ENCODE measurements at places on chromosomes 5 and 9.

DNA sequence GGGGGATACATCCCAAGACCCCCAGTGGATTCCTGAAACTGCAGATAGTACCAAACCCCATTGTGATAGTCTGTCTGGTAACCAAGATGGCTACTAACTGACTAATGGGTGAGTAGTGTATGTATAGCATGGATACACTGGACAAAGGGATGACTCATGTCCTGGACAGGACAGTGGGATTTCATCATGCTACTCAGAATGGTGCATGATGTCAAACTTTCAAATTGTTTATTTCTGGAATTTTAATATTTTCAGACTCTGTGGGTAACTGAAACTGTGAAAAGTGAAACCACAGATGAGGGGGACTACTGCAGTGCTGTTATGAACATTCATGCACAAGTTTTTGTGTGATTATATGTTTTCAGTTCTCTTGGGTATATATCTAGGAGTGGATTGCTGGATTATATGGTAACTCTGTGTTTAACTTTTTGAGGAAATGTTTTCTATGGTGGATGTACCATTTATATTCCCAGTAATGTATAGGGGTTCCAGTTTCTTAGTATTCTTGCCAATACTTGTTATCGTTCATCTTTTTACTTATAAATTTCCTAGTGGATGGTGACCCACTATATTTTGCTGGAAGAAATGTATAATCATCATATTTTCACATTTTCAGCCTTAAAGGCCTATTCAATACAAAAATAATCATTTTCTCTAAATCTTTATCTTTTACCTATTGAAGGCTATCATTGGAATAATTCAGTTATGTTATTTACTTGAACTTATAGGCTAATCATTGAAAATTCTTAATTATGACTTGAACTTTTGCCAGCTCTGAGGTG, 140.9 kb downstream of the NR3C1 start:
- no peak for DNase-seq

GRCh38 chr5:1059884-1060263, 51.3 kb downstream of the NKD2 start:
- DNase-seq, result no peak

- no peak for DNase-seq
Observed at GRCh38 chr5:33679791-33680190, 212.0 kb downstream of the ADAMTS12 start.

- DNase-seq, result no peak
Observed at GRCh38 chr9:33044677-33045282, 19.7 kb downstream of the DNAJA1 start.

- DNase-seq, result no peak
Observed at GRCh38 chr5:111820072-111820471, 63.1 kb upstream of the NREP start.

DNA sequence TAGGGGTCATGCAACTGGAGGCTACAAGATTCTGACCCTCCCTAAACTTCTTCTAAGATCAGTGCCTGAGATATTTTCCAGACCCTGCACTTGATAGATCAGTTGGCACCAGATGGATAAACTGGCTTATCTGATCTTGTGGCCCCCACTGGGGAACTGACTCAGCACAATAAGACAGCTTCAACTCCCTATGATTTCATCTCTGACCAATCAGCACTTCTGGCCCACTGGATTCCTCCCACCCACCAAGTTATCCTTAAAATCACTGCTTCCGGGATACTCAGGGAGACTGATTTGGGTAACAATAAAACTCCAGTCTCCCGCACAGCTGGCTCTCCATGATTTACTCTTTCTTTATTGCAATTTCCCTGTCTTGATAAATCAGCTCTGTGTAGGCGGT, 2180.4 kb upstream of the WWC1 start:
- DNase-seq, result no peak

DNA sequence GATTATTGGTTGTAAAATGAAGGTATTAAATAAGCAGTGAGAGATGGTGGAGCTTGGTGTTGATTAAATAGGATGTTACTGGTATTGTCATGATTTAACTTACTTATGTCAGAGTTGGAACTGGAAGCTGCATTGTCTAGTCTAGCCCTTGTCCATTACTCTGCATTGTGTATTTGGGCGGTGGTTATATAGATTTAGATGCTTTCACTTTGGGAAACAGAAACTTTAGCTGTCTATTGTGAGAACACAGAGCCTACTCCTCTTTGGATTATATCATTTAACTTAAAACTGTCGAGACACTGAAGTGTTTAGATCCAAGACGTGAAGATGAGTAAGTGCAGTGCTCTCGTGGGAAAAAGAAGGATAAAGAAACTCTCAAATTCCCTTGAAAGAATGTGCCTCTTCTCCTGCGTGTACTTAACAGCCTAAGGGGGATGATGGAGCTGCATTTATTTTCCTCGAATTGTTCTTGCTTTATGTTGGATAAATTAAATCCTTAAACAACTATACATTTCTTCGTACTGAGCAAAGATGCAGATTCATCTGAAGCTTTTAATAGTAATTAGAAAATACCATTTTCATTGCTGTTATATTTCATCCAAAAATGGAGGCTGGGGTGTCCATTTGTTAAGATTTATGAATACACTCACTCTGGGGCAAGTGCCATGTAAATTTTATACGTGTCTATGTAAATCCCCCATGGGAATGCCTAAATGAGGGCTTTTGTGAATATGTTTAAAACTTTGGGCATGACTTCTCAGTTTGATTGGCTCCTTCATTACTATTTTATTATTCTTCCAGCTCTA, 21.6 kb downstream of the FBXL7 start:
- DNase-seq, result no peak

GRCh38 chr9:114574438-114574837, 13.1 kb upstream of the ATP6V1G1 start:
- DNase-seq, result no peak

DNA sequence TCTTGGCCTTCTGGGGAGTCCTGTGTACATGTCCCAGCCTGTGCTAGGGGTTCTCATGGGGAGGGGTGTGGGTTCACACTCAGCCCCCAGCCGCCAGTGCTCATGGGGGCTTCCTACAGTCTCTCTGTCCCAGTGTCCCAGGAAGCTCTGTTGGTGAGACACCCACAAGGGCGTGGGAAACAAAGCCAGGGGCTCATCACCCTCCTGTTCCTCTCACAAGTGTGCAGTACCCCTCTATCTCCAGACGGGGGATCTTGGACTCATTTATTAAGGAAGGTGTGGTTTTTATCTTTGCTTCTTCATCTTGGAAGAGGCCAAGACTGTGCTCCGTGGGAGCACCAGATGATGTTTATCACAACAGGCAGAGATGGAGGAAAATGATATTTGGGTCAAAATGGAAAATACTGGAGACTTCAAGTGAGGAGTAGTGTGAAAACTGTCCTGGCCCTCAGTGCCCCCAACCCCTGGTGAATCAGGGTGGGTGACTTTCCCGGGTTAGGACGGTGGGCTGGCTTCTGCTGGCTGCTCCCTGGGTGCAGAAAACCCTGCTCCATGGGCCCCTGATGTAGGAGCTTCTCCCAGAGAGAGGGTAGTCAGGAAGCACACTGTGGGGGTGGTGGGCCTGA, 15.2 kb downstream of the TMEM171 start:
- DNase-seq, result no peak

GRCh38 chr5:57776035-57776434, 293.4 kb upstream of the ACTBL2 start:
- no peak for DNase-seq

GRCh38 chr9:133769511-133770075, 31.4 kb upstream of the SARDH start:
- DNase-seq, result no peak

GRCh38 chr5:169531631-169532030, 51.9 kb upstream of the SPDL1 start:
- DNase-seq, result no peak

DNA sequence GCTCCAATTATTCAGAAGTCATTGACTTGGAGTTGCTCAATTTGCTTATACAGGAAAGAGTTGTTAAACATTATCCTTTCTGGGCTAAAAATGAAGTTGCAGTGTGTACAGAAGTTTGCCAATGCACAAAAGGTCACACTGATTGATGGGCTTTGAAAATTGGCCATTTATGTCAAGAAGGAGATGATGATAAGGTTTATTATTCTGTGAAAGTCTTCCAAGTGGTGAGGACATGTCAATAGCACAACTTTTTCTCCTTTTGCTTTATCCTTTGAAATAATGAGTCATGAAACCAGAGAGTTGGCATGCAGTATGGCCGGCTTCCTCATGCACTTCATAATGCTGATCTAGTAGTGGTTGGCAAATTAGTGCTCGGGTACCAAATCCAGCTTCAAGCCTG, 848.5 kb upstream of the WWC1 start:
- DNase-seq, result no peak

DNA sequence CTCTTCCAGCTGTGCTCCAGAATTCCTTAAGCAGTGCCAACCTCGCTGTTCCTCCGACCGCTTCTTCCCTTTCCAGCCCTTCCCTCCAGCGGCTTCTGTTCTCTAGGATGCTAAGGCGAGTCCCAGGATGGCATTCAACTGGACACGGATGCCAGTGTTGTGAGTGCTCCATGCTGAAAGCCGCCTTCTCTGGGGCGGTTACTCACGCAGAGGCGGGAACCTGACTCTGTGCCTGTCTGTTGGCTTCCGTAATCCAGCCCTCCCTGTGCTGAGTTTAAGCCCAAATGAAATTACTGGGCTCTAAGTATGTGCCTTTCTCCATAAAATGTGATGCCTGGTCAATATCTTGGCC, 20.2 kb downstream of the COL5A1 start:
- DNase-seq, result no peak

GRCh38 chr9:76459694-76460635, 983 bp downstream of the GCNT1 start:
- DNase-seq, result no peak

DNA sequence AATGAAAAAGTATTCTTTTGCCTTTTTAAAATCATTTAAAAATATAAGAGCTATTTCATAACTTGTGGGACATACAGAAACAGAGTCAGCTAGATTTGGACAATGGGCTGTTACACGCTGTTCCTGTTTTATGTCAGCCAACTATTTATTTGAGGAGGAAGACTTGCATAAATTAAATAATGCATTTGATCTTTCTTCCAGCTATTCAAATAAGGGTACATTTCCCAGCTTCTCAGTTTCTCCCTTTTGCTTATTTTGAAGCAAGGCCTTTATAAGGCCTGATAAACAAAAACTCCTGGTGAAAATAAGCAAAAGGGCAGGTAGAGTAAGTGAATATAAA, 6.5 kb downstream of the STOM start:
- DNase-seq, result no peak

- DNase-seq, result no peak
Observed at GRCh38 chr5:114243281-114243971, 118.4 kb upstream of the KCNN2 start.

DNA sequence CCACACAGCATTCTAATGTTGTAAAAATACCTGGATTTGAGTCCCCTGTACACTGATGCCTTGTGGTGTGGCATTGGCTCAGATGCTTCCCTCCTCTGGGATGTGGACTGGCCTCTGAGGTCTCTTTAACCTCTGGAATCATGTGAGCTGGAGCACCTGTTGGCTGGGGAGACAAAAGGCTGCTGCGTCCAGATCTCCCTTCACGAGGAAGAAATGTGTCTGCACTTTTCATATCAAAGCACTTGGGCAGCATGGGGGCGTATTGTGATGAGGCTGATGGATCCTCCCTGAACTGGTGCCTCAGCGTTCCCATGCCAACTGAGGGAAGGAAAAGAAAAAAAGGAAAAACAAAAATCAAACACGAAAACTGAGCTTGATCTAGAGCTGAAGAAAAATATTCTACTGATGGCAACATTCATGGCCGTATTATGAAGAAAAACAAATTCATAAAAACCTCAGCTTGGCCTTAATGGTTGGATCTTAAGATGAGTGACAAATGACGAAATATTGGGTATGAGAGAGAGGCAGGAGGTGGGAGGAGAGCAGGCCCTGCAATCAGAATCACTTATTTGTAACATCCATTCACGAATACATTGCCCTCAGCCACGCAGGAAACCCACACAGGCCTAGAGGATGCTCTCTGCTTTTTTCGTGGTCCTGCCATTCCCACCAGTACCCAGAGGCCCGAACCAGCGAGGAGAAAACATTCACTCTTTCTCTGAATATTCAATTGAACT, 26.2 kb downstream of the GRIA1 start:
- no peak for DNase-seq

- DNase-seq, result no peak
Observed at GRCh38 chr9:38622288-38622674, 1.9 kb upstream of the ANKRD18A start.

DNA sequence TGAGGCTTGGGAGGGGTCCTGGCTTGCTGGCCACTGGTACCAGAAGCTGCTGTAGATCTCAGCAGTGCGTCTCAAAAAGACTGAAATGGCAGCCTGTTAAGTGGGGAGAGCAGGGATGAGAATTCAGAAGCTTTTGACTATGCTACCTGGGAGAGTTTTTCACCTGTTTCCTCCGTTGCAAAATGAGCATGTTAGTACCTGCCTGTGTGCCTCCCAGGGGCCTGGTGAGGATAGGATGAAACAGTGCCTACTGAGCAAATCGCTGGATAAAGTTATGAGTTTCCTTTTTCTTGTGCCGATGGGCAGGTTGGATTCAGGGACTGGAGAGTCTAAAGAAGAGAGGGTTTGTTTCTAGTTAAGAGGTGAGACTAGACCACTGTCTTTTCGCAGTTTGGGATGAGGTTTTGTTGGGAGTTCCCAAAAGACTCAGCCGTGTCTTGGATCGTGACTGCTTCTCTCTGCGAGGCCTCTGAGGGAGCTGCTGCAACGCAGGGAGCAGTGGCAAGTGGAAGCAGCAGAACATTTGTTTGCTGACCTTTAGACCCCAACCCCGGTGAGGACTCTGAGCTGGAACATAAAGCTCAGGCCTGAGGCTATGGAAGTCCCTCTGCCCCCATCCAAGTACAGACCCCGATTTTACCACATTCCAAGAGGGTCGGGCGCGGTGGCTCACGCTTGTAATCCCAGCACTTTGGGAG, 1.4 kb downstream of the RALGPS1 start:
- DNase-seq, result no peak

DNA sequence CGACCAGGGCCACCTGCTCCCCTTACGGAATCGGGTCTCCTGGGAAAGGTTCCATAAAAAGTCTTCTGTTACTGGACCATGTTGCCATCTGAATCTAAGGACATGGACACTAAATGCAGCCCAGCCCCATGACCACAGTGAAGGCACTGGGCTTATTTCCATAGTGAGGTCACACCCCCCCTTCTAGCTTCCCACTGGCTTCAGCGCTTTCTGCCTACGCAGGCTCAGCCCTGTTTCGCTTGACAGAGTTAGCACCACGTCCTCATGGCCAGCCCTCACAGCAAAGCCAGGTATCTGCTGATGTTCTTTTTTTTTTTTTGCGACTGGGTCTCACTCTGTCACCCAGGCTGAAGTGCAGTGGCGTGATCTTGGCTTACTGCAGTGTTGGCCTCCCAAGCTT, 14.1 kb downstream of the UCK1 start:
- DNase-seq, result no peak

Data from CD4-positive, alpha-beta T cell treated with Interleukin-12 subunit alpha and Interleukin-12 subunit beta, for 1 hour (primary cell).